ENCODE measurements at places on chromosomes 7 and 10.

DNA sequence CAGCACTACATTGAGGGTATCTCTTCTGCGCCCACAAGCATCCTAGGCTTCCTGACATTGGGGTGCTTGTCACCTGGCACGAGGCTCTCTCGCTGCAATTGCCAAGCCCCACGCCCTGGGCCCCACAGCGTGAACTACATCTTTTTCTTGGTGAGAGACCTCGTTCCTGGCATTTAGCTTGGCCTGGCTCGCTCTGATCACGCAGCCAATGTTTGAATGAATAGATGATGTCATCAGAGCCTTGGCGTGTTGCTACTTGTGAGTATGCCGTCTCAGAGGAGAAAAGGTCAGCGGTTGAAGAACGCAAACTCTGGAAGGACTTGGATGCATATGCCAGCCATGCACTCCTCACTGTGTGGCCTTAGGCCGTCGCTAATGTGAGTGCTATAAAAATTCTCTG, 150.2 kb upstream of the AUTS2 start:
- no peak for DNase-seq

GRCh38 chr10:28871665-28872064, 194.3 kb downstream of the BAMBI start:
- DNase-seq: no peak

- DNase-seq: no peak
Observed at GRCh38 chr10:99874341-99875085, 92.1 kb downstream of the ABCC2 start.

- DNase-seq: no peak
Observed at GRCh38 chr7:149016876-149017275, 11.4 kb downstream of the PDIA4 start.

GRCh38 chr10:11440250-11441150, 170.9 kb downstream of the USP6NL start:
- no peak for DNase-seq

- DNase-seq: no peak
Observed at GRCh38 chr7:115779561-115779960, 251.0 kb downstream of the TFEC start.

DNA sequence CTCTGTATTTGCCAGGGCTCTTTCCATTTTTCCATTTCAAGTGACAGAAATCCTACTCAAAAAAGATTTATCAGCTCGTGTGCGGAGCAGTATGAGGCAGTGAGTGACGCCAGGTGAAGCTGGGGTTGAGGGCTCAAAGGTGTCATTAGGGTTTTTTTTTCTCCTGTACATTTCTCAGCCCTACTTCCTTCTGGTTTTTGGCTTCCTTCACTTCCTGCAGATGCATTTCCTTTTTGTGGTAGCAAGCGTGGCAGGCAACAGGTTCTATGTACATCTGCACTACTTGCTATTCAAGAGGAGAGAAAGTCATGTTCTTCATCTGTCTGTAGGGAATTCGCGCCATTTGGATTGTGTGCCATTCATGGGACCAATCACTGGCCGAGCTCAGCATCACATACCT, 52.8 kb upstream of the AOAH start:
- no peak for DNase-seq
